ENCODE measurements at places on chromosomes 4 and X. TPM values are rescaled to one million over a fixed set of nuclear protein-coding genes. Genes with fewer than 3 reads are reported as not detected.

Gene APOOL
- 21.8 TPM for polyA plus RNA-seq

Gene SSX3
- polyA plus RNA-seq, result 0.32 TPM

Gene MMAA
- 6.3 TPM for polyA plus RNA-seq

Gene PROM1
- polyA plus RNA-seq, result not detected

Gene PPBP
- polyA plus RNA-seq, result not detected

Gene GASK1B
- 8.1 TPM for polyA plus RNA-seq

Gene TMEM175
- 9.4 TPM for polyA plus RNA-seq

Gene TMPRSS11A
- 0.60 TPM for polyA plus RNA-seq

Gene MXRA5
- not detected for polyA plus RNA-seq

Gene PAGE3
- not detected for polyA plus RNA-seq

Gene PDE5A
- 103 TPM for polyA plus RNA-seq

Gene STBD1
- 0.16 TPM for polyA plus RNA-seq

Gene PPP1R2C
- not detected for polyA plus RNA-seq

Gene MND1
- polyA plus RNA-seq, result not detected

Gene CXorf49
- polyA plus RNA-seq, result not detected

Gene GAGE12E
- not detected for polyA plus RNA-seq

Gene SYP
- polyA plus RNA-seq, result 102 TPM

Gene NUDT10
- 11.0 TPM for polyA plus RNA-seq

Gene GPC4
- 0.48 TPM for polyA plus RNA-seq

Gene ADGRL3
- polyA plus RNA-seq, result 15.0 TPM

Gene FRG1
- polyA plus RNA-seq, result 110 TPM

Gene GLUD2
- polyA plus RNA-seq, result 2.1 TPM

Gene FAT4
- 0.14 TPM for polyA plus RNA-seq

Gene UBA1
- 66.3 TPM for polyA plus RNA-seq

Gene IQSEC2
- 0.06 TPM for polyA plus RNA-seq

Gene HPGDS
- 2.2 TPM for polyA plus RNA-seq

Gene EGF
- not detected for polyA plus RNA-seq

Gene SLITRK2
- 50.3 TPM for polyA plus RNA-seq

Gene CDX4
- not detected for polyA plus RNA-seq

Gene TACR3
- not detected for polyA plus RNA-seq

Gene KLHL34
- polyA plus RNA-seq, result 1.1 TPM

Gene ASMT
- polyA plus RNA-seq, result not detected

Gene PHKA1
- polyA plus RNA-seq, result 1.0 TPM

Gene FAM47E
- 11.6 TPM for polyA plus RNA-seq

Gene SHOX
- not detected for polyA plus RNA-seq

Gene EVC2
- polyA plus RNA-seq, result 0.21 TPM

Gene DUSP21
- polyA plus RNA-seq, result not detected

Gene IL1RAPL2
- 16.1 TPM for polyA plus RNA-seq

Gene APLN
- not detected for polyA plus RNA-seq

Gene SPIN2A
- not detected for polyA plus RNA-seq

Gene GLOD5
- polyA plus RNA-seq, result 3.0 TPM

Gene ADAMTS3
- polyA plus RNA-seq, result not detected

Gene FSTL5
- 24.0 TPM for polyA plus RNA-seq

Gene ITIH6
- polyA plus RNA-seq, result not detected

Gene POU3F4
- polyA plus RNA-seq, result 0.24 TPM

Gene WNK3
- 11.7 TPM for polyA plus RNA-seq

Gene F8A2
- polyA plus RNA-seq, result not detected

Gene HS3ST1
- 2.4 TPM for polyA plus RNA-seq

Gene LINC00632
- 485 TPM for polyA plus RNA-seq

Gene CLCN4
- 63.8 TPM for polyA plus RNA-seq

Gene ARAP2
- polyA plus RNA-seq, result 240 TPM

Measured in Purkinje cell (primary cell).